ENCODE measurements at places on chromosomes 2 and 18.
A peak's percentile ranks its signal among the peaks of the same experiment; 100 is the strongest.

DNA sequence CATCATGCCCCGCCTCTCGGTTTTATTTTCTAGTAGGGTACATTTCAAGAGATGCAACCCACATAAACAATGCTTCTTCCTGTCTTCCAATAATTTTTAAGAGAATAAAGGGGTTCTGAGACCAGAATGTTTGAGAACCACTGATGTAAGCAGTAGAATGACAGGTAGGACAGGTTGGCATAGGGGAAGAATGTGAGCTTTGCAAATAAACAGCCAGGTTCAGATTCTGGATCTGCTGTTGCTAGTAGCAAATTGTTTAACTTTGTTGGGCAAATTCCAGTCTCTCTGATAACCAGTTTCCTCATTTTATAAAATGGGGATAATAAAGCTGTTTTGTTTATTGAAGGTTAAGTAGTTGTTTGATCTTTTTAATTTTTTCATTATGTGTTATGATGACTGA lies 32.8 kb downstream of the SOCS6 start:
- no peak for DNase-seq

DNA sequence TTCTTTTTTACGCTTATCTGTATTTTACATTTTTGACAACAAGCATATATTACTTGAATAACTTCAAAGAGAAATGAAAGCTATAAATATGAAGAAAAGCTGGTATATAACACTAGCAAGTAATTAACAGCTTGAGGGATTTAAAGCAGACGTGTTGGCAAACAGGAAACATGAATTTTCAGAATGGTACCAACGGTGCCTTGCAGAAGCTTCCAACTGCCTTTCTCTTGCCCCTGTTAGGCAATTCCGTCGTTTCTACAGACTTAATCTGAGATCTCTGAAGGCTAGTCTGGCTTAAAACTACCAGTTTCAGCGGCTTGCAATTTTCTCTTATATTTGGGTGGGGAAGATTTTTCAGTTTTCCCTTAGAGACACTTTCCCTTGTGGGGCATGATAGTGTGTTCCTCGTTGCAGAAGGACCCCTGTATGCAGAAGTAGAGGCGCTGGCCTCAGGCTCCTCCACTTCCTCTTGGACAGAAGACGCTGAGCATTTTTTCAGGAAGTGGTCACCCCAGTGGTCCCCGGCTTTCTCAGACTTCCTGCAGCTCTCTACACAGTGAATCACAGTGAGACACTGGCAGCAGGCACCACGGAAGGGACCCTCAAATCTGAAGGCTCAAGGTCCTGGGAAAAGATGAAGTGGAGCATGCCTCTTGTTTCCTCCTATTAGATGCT lies 56.2 kb upstream of the SLC16A14 start:
- peak; percentile 85 for DNase-seq

- no peak for DNase-seq
Measured at GRCh38 chr2:16678964-16679363, 13.3 kb upstream of the CYRIA start.

- peak; percentile 63 for DNase-seq
Measured at GRCh38 chr18:9417073-9417851, 58.1 kb upstream of the RALBP1 start.

DNA sequence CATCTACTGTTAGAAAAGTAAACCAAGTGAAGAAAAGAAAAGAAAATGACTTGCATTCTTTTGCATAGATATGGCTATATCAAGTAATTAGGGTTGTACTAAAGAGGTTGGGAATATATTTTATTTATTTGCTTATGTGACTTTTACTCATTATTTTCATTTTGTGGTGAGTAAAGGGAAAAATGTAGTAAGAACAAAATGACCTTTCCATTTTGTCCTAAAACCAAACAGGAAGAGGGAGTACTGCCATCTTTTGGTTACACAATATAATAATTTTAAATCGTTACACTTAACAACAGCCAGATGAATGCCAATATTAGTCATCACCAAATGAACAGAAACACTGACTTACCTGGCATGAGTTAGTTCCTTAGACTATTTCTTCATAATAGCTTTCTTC lies 47.3 kb upstream of the NDUFV2 start:
- DNase-seq = no peak

- no peak for DNase-seq
Measured at GRCh38 chr18:63892566-63892965, 5.1 kb downstream of the SERPINB2 start.

DNA sequence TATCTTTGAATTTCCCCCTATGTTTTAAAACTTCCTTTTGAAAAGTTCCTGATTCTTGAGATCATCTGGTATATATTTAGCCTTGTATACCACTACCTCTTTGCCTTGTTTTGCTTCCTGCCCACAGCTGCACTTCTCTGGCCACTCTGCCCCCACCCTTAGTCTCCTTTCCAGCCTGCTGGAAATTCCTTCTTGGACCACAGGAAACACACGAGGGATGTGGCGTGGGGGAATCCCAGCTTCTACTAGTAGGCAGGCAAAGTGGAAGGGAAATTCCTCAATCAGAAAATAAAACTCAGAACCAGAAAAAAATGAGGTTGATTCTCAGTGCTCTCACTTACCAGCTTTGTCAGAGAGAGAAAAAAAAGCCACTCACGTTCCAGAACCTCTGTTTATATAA lies 13.4 kb downstream of the IL18RAP start:
- no peak for DNase-seq

- DNase-seq = no peak
Measured at GRCh38 chr2:76268902-76269620, 558.3 kb upstream of the GCFC2 start.

DNA sequence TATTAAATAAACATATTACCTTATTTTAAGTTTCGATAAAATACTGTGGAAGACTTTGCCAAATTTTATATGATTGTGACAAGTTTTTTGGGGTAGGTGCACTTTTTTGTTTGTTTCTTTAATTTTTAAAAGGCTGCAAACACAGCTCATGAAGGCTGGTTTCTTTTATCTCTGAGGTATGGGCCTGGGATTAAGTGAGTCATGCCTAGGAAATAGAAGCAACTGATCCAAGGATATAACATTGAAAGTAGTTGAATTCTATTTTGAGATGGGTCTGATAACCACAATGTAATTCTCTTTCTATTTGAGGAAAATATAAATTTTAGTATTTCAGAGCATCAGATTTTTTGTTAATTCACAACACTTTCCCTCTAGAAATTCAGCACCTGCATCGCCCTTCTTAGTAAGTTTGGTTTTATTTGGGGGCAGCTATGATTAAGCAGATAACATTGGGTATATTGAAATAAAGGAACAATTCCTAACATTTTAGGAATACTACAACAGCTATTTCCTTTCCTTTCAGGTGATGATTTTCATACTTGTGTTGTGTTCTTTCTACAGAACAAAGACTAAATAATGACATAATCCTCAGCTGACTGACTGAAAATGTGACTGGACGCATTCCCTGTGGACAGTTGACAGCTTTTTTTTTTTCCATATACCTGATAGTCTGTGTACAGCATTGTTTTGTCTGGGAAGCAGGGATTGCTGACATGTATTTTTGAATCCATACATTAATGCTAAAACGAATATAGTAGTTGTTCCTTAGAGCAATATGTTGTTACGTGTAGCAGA lies 16.8 kb downstream of the RBM45 start:
- no peak for DNase-seq

DNA sequence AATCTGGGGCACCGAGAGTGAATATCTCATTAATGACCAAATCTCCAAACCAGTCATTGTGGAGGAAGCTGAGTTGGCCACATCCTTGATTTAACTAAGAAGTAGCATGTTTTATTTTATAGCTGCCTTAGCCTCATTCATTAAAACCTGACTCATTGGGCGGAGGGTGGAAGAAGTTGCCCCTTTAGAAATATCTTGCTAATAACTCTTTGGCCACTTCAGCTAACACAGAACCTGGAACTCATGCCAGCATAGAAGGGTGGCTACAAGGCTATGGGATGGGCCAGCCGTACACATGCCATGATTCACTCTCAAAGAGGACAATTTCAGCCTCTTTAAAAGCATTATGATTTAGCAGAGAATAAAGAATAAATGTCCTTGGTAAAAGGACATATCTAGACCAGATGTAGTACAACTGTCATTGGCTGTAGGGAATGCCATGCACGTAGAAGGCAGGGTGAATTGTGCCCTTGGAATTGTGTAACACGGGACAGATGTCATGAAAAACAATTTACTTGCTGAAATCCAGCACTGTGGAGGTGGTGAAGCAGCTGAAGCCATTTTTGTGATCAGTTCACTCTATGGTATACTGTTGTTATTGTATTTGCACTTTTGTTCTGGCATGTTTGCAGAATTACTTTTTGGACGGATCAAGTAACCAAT lies 330.0 kb downstream of the PLCL1 start:
- DNase-seq = no peak

GRCh38 chr2:31138037-31138962 lies at the start of gene GALNT14:
GALNT14 (minus strand) TSS chr2:31138440; CDS start chr2:31138086, 354 bp downstream.
- DNase-seq = peak; percentile 81

GRCh38 chr2:197803033-197803444 lies 1.4 kb upstream of the PLCL1 start:
- no peak for DNase-seq

GRCh38 chr18:77112747-77113092 lies 19.9 kb downstream of the MBP start:
- DNase-seq = no peak

DNA sequence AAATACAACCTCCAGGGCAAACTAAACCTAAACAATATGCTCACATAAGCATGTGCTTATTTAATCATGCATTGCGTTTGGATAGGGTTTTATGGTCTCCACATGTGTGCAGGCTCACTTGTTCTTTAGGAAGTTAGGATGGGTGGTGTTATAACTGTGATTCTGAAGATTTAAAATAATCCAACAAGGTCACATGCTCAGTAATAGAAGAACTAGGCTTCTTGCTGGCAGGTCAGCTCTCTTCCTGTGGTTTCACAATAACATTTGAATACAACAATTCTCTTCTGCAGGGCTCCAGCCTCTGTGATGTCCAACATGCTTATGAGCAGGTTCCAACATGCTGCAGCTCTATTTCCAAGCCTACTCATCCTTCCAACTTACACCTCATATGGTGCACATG lies 84.0 kb downstream of the MYL12B start:
- DNase-seq = no peak

DNA sequence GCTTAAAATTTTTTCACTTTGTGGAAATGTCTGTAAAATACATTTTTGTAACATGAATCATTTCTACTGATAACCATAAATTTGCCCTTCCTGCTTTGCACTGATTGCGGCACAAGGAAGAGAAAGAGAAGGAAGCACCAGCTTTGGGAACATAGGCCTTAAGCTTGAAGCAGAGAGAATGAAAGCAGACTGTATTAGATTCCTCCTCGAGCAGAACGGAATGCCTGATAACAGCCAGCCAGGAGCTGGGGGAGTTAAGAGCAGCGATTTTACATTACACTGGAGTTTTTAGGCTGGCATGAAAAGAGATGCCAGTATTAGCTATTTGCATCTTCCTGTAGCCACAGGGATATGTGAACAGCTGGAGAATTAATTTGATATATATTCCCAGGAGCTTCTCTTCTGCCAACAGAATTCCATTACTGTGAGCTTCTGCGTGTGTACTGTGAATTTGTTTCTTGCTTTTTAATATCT lies 33.5 kb downstream of the CRIM1 start:
- DNase-seq = no peak

All from Right ventricle myocardium inferior (tissue), 1 donor.